ENCODE measurements at places on chromosomes 1 and 21.

GRCh38 chr1:183417772-183418491 lies at the start of gene NMNAT2:
TSS of gene NMNAT2 (minus strand) at chr1:183418380. CDS start at chr1:183418267, 113 bp downstream.
- no peak for DNase-seq

DNA sequence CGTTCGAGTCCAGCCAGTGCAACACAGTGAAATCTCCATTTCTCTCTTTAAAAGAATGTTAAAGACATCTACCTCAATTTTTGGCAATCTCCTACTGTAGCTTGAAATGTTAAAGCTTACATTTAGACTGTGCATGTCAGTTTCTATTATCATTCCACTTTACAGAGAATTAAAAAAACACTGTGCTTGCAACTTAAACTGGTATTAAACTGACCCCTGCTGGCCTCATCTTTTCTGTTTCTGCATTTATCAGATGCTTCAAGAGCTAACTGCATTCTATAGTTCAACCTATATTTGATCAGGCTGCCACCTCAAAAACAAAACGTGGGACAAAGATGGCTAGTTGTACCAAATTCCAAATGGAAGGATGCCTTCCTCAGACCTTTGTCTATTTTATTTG lies 226.5 kb downstream of the SMYD3 start:
- no peak for DNase-seq

DNA sequence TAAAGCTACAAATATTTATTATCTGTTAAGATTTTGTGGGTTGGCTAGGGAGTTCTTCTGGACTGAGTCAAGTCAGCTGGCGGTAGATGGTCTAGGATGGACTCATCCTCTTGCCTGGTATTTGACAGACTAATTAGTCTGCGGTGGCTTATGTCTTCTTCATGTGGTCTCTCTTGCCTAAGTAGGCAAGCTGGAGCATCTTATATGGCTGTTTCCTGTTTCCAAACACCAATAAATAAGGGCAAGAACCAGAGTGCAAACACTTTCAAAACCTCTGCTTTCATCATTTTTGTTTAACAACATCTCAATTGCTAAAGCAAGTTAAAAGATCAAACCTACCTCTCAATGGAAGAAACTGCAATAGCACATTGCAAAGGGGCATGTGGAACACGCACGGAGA lies 484.8 kb downstream of the PTPRC start:
- no peak for DNase-seq

- no peak for DNase-seq
Observed at GRCh38 chr1:98030483-98030882, 109.6 kb upstream of the DPYD start.

DNA sequence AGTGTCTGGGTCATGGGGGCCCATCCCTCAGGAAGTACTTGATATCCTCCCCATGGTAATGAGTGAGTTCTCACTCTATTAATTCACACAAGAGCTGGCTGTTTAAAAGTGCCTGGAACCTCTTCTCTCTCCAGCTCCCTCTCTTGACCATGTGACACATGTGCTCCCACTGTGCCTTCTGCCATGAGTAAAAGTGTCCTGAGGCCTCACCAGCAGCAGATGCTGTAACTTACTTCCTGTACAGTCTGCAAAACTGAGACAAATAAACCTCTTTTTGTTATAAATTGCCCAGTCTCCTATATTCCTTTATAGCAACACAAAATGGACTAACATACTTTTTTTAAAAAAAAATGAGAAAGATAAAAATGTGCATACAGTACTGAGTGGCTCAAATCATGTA lies 24.0 kb downstream of the PUM1 start:
- no peak for DNase-seq

GRCh38 chr1:100736746-100737145 lies 17.2 kb downstream of the VCAM1 start:
- no peak for DNase-seq

Measured in neuronal stem cell (in vitro differentiated cells).